Stimulated activated CD8-positive, alpha-beta memory T cell treated with anti-CD3 and anti-CD28 coated beads, Interleukin-7, amount 100 ng/mL, for 1 hour (primary cell): ENCODE measurements at places on chromosomes 1 and 21.

GRCh38 chr1:59225594-59226316 lies 71.1 kb upstream of the FGGY start:
- DNase-seq = no peak

- DNase-seq = no peak
These were observed 34.4 kb downstream of the LGR6 start for GRCh38 chr1:202227997-202228401.

GRCh38 chr21:28269173-28269572 lies 723.5 kb downstream of the LTN1 start:
- no peak for DNase-seq

DNA sequence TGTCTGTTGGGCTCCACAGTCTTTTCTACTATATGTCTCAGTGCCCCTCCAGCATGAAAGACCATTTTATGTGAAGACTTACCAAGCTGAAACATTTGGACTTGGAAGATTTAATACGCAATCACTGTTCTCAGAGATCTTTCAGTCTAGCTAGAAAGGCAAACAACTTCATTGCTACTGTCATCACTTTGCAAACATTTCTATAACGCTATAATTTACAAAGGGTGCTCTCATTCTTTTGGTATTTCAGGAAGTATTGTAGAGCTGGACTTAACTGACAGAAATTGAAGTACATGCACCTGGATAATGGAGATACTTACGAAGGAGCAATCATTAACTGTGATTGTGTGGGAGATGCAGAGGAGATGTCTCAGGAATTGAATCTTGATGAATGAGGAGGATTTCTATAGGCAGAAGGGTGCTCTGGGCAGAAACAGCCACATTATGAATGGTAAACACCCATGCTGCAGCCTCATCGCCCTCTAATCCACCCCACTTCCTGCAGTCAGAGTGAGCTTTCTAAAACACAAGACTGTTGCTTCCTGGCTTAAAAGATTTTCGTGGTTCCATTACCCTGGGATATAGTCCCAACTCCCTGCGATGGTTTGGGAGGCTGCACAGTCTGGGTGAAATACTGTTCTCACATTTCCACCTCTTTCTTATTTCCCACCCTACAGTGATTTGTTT lies 75.1 kb upstream of the GNG12 start:
- DNase-seq = no peak

- DNase-seq = no peak
These were observed 19.8 kb downstream of the RSBN1 start for GRCh38 chr1:113792471-113792870.
